A549 treated with CORT108297 at 1 μM for 4 hours (cell line): ENCODE measurements at places on chromosomes 5 and 9. TPM values are rescaled to one million over a fixed set of nuclear protein-coding genes. Genes with fewer than 3 reads are reported as not detected.

Gene NR5A1
- 0.03 to 0.06 TPM (median 0.03 TPM) in 4 of 5 replicates, not detected in the other for total RNA-seq

Gene FOXI1
- total RNA-seq: not detected in 5 replicates

Gene ACOT12
- total RNA-seq: 0.16 to 0.35 TPM in 2 of 5 replicates, not detected in the others

Gene PDLIM7
- 81.9 to 105 TPM (median 96.8 TPM) in 5 replicates for total RNA-seq

Gene PCDHB5
- total RNA-seq: 1.2 to 1.8 TPM (median 1.6 TPM) in 5 replicates

Gene GPSM1
- 7.8 to 14.4 TPM (median 13.5 TPM) in 5 replicates for total RNA-seq

Gene CDKN2A
- total RNA-seq: not detected in 5 replicates

Gene ARHGEF39
- total RNA-seq: 13.1 to 20.9 TPM (median 19.3 TPM) in 5 replicates

Gene PCDHB13
- 0.03 to 0.10 TPM (median 0.05 TPM) in 5 replicates for total RNA-seq

Gene CAMK4
- 0.06 to 0.11 TPM (median 0.10 TPM) in 4 of 5 replicates, not detected in the other for total RNA-seq

Gene ADAMTSL1
- total RNA-seq: 0.01 to 0.07 TPM (median 0.03 TPM) in 3 of 5 replicates, not detected in the others

Gene C6
- total RNA-seq: not detected in 5 replicates

Gene LCN6
- not detected in 5 replicates for total RNA-seq

Gene PTGES
- 113 to 139 TPM (median 120 TPM) in 5 replicates for total RNA-seq

Gene AMACR
- 13.7 to 19.4 TPM (median 15.2 TPM) in 5 replicates for total RNA-seq

Gene FOXD4L3
- 0.06 to 0.18 TPM (median 0.06 TPM) in 3 of 5 replicates, not detected in the others for total RNA-seq

Gene ADGRD2
- not detected in 5 replicates for total RNA-seq

Gene MUSK
- not detected in 5 replicates for total RNA-seq

Gene SPTLC1
- 57.1 to 79.0 TPM (median 62.0 TPM) in 5 replicates for total RNA-seq

Gene NUTM2G
- 0.03 TPM in 1 of 5 replicates, not detected in the others for total RNA-seq

Gene KLHL3
- total RNA-seq: 0.12 to 0.34 TPM (median 0.15 TPM) in 5 replicates

Gene UGT3A2
- not detected in 5 replicates for total RNA-seq
